ENCODE measurements at places on chromosomes 2 and 18.

GRCh38 chr2:240401308-240401707 lies 34.2 kb upstream of the GPC1 start:
- H3K4me3 ChIP-seq: no peak overlapping the region
- no peak for DNase-seq
- H3K27me3 ChIP-seq: no peaks in the 10 kb centered on the region
- H3K4me1 ChIP-seq: peaks cover 38% of the 10 kb centered on the region

- no peaks in the 10 kb centered on the region for H3K27me3 ChIP-seq
- no peak overlapping the region for H3K27ac ChIP-seq
- H3K4me1 ChIP-seq: no peaks in the 10 kb centered on the region
- H3K36me3 ChIP-seq: no peaks in the 10 kb centered on the region
- H3K4me3 ChIP-seq: no peak overlapping the region
These were observed 61.9 kb upstream of the SH3RF3 start for GRCh38 chr2:109066917-109067597.

- peaks cover 4% of the 10 kb centered on the region for H3K4me1 ChIP-seq
- H3K27me3 ChIP-seq: no peaks in the 10 kb centered on the region
- no peak for DNase-seq
- H3K27ac ChIP-seq: peak overlapping the region; percentile 65
These were observed 93.9 kb downstream of the RHOB start for GRCh38 chr2:20540587-20541293.

GRCh38 chr2:127023504-127023903 lies 83.5 kb downstream of the BIN1 start:
- H3K4me3 ChIP-seq: no peak overlapping the region
- no peak for DNase-seq
- H3K27me3 ChIP-seq: no peaks in the 10 kb centered on the region
- no peaks in the 10 kb centered on the region for H3K36me3 ChIP-seq
- peaks cover 5% of the 10 kb centered on the region for H3K4me1 ChIP-seq
- H3K27ac ChIP-seq: no peak overlapping the region

DNA sequence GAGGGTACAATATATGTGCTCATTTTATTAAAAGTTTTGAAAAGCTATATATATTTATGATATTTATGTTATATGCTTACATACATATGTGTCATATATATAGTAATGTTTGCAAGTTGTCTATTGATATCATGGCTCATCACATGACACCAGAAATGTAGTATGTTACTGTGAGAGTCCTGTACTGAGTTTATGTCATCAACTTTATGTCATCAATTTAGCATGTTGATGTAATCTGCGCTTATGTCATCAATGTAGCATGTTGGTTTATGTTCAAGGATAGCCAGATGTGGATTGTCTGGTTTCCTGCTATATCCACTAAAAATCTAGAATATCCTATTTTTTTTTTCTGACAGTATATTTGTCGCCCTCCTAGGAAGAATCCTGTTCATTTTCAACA lies 77.4 kb downstream of the APLF start:
- no peaks in the 10 kb centered on the region for H3K36me3 ChIP-seq
- H3K27ac ChIP-seq: no peak overlapping the region
- DNase-seq: no peak
- no peak overlapping the region for H3K4me3 ChIP-seq
- H3K27me3 ChIP-seq: no peaks in the 10 kb centered on the region

DNA sequence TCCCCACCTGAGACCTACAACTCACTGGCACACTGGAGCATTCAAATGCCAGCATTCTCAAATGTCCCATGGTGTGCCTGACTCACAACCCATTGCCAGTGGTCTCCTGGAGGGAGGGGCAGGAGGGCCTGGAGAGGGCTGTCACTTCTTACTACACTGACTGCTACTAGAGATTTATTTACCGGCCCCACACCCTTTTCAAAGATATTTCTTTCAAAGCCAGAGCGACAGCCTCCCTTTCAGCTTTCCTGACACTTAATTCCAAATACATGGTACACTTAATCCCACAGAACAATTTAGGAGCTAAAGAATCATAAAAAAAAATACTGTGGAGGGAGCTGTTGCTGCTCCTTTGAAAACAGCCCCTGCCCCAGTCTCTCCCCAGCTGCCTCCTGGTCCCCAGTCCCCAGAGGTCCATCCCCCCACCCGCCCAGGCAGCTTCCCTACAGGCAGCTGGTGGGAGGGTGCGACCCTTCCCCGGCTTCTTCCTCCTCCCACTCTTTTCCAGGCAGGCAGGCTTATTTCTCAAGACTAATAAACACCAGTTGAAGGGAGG lies 129.1 kb upstream of the SMAD2 start:
- peak overlapping the region; percentile 92 for H3K27ac ChIP-seq
- no peaks in the 10 kb centered on the region for H3K27me3 ChIP-seq
- H3K36me3 ChIP-seq: no peaks in the 10 kb centered on the region

GRCh38 chr2:218645126-218645525 lies 14.3 kb downstream of the ZNF142 start:
- no peak overlapping the region for H3K4me3 ChIP-seq
- DNase-seq: no peak
- no peaks in the 10 kb centered on the region for H3K4me1 ChIP-seq
- no peaks in the 10 kb centered on the region for H3K27me3 ChIP-seq

- H3K27ac ChIP-seq: no peak overlapping the region
- H3K4me1 ChIP-seq: no peaks in the 10 kb centered on the region
- DNase-seq: no peak
- no peaks in the 10 kb centered on the region for H3K27me3 ChIP-seq
These were observed 9.3 kb downstream of the RNF152 start for GRCh38 chr18:61883547-61883946.

GRCh38 chr2:177295484-177295883 lies 31.0 kb upstream of the NFE2L2 start:
- H3K4me1 ChIP-seq: peaks cover 8% of the 10 kb centered on the region
- H3K27ac ChIP-seq: peak overlapping the region; percentile 23

GRCh38 chr2:74052732-74053710 lies 68.3 kb downstream of the TET3 start:
- H3K4me3 ChIP-seq: no peak overlapping the region
- H3K27me3 ChIP-seq: no peaks in the 10 kb centered on the region
- DNase-seq: no peak
- H3K36me3 ChIP-seq: no peaks in the 10 kb centered on the region
- peak overlapping the region; percentile 73 for H3K27ac ChIP-seq

GRCh38 chr18:68033466-68033865 lies 516.9 kb upstream of the DSEL start:
- H3K4me3 ChIP-seq: no peak overlapping the region
- DNase-seq: no peak
- H3K36me3 ChIP-seq: no peaks in the 10 kb centered on the region
- H3K4me1 ChIP-seq: no peaks in the 10 kb centered on the region
- H3K27me3 ChIP-seq: no peaks in the 10 kb centered on the region

DNA sequence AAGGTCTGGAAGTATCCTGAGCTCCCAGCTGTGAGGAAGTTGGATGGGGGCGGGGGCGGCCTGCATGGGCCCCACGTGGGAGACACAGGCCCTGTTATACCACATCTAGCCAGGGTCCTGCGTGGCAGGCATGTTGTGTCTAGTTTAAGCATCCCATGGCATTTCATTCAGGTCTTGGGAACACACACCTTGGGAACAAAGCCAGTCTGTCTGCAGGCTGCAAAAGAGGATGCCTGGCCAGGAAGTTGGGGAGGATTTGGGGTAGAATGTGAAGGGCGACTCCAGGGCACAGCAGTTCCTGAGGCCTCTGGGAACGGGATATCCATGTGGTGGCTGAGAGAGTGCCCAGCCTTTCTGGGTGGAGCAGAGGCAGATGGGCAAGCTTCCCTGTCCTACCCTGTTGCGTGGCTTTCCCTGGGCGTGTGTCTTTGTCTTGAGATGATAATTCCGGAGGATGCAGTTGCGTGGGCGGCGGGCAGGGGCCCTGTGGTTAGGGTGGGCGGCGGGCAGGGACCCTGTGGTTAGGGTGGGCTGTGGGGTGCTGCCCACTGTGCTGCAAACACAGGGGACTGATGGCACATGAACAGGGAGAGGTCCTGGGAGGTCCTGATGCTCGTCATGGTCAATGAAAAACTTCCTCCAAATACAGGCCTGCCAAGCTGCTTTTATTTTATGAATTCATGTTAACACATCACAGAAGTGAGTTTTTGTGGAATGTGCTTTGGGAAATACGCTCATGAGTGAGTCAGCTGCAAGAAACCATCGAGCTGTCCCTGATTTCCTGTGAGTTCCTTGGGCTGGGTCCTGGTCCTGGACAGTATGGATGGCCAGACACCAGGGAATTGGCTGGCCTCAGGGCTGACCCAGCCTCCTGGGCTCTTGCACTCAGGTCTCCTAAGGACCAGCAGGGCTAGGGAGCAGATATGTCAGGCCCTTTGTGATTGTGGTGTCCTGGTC lies 90.0 kb upstream of the HS6ST1 start:
- H3K4me3 ChIP-seq: no peak overlapping the region
- no peak overlapping the region for H3K27ac ChIP-seq
- H3K27me3 ChIP-seq: no peaks in the 10 kb centered on the region
- no peak for DNase-seq
- H3K36me3 ChIP-seq: no peaks in the 10 kb centered on the region

DNA sequence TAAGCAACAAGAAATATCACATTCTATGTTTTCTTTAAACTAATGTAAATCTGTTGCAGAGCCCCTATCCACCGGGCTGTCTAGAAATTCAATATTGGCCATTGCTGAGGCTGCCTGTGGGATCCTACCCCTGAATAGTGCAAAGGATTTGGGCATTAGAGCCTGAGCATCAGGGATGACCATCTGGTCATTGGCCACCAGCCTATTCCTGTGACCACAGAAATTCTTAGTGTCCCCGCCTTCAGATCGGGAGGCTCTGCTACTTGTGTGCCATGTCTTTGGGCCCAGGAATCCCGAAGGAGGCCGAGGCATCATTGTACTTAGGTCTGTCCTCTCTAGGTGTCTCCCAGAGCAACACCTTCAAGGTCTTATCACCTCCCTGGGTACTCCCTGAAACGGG lies 73.8 kb downstream of the HRH4 start:
- H3K4me1 ChIP-seq: peaks cover 7% of the 10 kb centered on the region
- no peak overlapping the region for H3K27ac ChIP-seq
- H3K4me3 ChIP-seq: no peak overlapping the region
- no peaks in the 10 kb centered on the region for H3K36me3 ChIP-seq
- H3K27me3 ChIP-seq: no peaks in the 10 kb centered on the region
- DNase-seq: no peak

DNA sequence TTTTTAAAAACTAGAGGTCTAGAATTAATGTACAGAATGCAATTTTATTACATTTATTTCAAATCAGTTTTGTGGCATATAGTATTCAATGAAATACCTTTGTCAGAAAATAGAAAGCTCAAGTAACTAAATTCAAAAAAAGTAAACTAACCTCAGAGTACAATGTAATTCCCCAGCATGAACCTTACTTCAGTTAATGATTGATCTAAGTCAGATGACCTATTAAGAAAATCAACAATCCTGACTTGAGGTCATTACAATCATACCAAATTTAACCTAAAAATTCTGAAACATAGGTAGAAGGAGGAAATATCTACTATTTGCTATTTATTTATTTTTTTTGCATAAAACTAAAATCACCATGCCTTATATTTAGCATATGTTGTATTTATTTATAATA lies 142.9 kb downstream of the CCDC102B start:
- DNase-seq: no peak
- H3K27ac ChIP-seq: no peak overlapping the region
- no peaks in the 10 kb centered on the region for H3K36me3 ChIP-seq
- no peaks in the 10 kb centered on the region for H3K4me1 ChIP-seq

- no peaks in the 10 kb centered on the region for H3K27me3 ChIP-seq
- H3K27ac ChIP-seq: no peak within 1 kb of the TSS
- H3K4me1 ChIP-seq: no peaks in the 10 kb centered on the region
- DNase-seq: no peak
These were observed at the start of gene CDKL4 for GRCh38 chr2:39243469-39244123. Gene CDKL4, minus strand, starts transcription at chr2:39243970.

DNA sequence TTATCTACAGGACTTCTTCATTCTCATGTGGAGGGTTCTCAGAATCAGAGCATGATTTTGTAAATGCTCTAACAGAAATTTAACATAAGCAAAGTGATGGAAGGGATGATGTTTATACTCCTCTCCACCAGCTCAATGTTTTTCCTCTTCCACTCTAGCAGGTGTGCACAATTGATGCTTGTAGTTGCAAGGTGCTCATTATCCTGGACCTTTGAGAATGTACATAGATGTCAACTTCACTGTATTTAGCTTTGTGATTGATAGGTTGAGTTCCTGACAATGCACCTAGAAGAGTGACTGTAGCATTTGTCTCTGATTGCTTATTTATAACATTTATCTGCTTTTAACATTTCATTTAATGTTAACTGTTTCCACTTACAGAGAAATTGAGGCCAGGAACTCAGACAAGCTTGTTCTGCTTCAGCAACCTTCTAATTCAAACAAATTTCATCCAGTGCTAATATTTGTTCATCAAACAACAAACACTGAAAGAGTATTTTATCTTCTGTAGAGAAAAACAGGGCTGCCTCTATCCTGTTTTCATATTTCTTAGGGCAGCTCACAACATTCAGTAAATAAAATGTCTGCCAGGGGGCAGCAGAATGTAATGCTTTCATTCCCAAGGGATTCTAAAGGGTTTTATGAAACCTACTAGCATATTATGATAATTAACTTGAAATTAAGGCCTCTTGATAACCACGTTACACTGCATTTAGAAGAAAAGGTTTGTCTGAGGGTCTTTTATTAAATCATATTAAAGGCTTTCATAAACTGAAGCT lies 127.9 kb upstream of the NOL4 start:
- no peaks in the 10 kb centered on the region for H3K36me3 ChIP-seq
- H3K27ac ChIP-seq: no peak overlapping the region
- H3K4me1 ChIP-seq: no peaks in the 10 kb centered on the region

- H3K36me3 ChIP-seq: no peaks in the 10 kb centered on the region
- no peak for DNase-seq
- no peak overlapping the region for H3K27ac ChIP-seq
- H3K27me3 ChIP-seq: peaks cover 17% of the 10 kb centered on the region
- H3K4me3 ChIP-seq: no peak overlapping the region
These were observed 23.7 kb downstream of the TIMM21 start for GRCh38 chr18:74171910-74172606.
